Activated T-cell treated with anti-CD3 and anti-CD28 coated beads for 24 hours (primary cell): ENCODE measurements at places on chromosomes 1 and 21.
A peak's percentile ranks its signal among the peaks of the same experiment; 100 is the strongest.

DNA sequence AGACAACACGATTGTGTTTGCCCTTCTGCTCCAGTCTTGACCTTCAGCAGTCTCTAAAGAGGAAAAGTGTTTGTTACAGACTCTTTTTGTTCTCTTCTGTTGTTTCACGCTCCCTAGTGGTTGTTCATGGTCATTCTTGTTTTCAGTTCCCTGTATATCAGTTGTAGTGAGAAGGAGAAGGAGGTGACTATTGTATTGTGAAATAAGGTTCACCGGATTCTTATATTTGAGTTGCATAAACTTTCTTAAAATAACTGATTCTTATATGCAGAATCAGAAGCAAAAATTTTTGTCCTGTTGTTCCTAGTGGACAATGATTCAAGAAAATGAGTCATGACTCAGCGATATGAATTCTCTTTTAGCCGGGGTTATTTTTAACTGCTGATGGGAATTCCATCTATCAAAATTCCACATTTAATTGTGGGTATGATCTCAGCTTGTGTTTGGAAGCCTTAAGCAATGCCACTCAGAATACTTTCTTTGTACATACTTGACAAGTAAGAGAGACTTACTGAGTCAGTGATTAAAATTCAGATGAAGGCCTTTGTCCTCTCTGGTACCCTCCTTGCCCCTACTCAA is 152.2 kb downstream of the CLEC20A start:
- no peak for DNase-seq

- no peak for DNase-seq
Observed at GRCh38 chr1:28027238-28027637, 61.2 kb downstream of the EYA3 start.

DNA sequence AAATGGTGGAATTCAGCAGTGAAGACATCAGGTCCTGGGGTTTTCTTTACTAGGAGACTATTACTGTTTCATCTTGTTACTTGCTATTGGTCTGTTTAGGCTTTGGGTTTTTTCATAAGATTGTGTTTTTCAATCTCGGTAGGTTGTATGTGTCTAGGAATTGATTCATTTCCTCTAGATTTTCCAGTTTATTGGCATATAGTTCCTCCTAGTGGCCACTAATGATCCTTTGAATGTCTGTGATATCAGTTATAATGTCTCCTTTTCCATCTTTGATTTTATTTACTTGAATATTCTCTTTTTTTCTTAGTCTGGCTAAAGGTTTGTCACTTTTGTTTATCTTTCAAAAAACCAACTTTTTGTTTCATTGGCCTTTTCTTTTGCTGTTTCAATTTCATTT is 233.0 kb downstream of the RWDD3 start:
- DNase-seq: no peak

DNA sequence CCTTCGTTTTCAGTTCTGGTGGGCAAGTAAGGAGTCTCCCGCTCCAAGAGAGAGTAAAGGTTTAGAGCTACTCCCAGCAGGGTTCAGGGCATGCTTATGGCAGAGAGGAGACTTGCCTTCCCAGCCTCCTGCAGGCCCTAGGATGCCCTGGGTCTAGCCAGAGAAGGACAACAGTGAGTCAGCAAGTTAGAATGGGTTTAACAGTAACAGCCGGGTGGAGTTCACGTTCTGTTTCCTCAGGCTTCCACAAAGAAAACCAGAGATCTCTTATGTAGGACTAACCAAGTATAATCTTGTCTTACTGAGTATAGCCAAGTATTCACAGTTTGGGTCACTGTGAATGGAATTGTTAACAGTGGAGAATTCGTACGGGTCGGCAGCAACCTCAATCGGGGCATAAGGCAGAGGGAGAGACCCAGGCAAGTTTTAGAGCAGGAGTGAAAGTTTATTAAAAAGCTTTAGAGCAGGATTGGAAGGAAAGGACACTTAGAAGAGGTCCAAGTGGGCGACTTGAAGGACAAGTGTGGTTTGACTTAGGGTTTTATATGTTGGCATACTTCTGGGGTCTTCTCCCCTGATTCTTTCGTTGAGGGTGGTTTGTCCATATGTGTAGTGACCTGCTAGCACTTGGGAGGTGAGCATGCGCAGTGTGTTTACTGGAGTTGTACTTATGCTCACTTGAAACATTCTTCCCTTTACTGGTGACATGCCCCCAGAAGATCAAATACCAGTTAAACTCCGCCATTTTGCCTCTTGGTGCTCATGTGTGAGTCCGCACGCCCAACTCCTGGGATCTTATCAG is 4.5 kb downstream of the OVAAL start:
- no peak for DNase-seq

DNA sequence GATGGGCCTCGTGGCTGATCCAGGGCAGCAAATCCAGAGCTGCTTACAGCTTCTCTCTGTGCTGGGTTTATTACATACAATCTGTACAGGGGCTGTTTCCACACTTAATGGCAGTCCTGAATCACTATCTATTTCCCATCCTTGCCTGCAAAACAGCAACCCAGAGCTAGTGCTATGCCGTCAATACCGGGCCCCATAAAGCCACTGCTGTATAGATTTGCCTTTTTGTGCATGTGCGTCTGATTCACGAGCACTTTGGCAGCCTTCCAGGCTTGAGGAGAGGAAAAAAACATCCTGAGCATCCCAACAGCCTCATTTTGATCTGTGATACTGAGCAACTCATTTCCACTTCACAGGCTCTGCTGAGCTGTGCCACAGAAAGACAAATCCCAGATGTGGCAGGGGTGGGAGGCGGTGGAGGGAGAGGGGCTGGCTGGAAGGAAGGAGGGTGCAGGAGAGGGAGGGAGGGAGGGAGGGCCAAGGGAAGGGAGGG is 65.2 kb upstream of the TARBP1 start:
- peak; percentile 33 for DNase-seq

- no peak for DNase-seq
Observed at GRCh38 chr1:65247419-65248359, 61.7 kb upstream of the DNAJC6 start.

GRCh38 chr1:32592943-32593342 is 53.7 kb downstream of the ZBTB8A start:
- DNase-seq: no peak

DNA sequence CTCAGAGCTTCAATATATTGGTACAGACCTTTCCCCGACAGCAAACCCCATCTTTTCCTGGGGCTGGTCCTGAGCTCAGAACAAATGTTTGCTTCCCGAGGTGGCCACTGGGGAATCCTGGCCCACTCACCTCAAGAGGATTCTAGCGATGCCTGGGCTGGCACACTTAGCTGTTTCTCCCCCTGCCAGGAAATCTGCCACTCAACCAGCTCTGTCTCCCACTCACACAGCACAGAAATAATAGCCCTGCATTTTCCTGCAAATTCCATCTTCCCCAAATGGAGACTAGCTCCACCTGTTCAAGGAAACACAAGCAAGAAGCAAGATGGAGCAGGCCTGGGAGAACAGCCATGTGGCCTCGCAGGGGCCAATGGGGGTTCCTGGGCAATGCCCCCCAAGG is 21.1 kb downstream of the KCNN3 start:
- DNase-seq: no peak

DNA sequence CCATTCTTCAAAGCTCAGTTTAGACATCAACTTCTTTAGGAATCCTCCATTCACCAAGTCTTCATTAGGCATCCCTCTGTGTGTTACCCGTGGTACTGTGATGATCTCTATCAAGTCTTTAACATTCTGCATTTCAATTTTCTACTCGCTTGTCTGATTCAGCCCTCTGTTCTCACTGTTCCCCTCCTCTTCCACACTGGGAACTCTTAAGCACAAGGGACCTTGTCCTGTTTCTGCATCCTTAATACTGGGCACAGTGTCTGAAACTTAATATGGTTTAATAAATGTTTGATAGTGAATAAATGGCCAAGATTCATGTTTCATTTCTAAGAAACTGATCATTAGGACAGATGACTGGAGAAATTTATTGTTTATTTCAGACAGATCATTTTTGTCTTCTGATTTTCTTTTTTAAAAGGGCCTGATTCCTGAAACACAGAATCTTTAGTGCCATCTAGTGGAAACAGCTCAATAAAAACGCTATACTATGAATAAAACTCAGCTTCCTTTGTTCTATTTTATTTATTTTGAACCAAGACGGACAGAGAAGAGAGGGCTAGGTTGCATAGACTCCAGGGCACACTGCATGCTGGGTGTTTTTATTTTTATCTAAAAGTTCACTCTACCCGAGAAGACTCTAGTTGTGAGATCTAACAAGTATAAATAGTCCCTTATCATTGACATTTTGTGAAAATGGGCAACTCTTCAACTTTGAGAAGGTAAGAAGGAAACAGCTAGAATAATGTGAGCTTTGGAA is 7.0 kb upstream of the TRIM45 start:
- no peak for DNase-seq

GRCh38 chr1:116008656-116009390 is 32.5 kb downstream of the SLC22A15 start:
- DNase-seq: no peak

DNA sequence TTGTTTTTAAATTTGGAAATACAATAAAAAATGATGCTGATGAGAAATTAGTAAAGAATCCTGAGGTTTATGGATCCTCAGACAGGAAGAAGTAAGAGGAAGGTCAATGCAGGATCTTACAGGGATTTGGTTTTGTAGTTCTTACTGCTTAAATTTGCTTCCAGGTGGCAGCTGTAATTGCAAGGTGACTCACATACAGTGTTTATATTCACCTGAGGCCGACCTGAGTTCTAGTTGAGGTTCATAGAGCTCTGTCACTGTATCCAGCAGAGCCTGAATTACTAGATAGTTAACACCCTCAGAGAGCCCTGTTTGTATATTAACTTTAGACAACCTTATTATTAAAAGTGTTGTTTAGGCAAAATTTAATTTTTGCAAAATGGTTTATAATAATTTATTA is 1.4 kb upstream of the WDR26 start:
- DNase-seq: no peak

GRCh38 chr1:165492845-165493373 is 48.0 kb upstream of the RXRG start:
- no peak for DNase-seq

DNA sequence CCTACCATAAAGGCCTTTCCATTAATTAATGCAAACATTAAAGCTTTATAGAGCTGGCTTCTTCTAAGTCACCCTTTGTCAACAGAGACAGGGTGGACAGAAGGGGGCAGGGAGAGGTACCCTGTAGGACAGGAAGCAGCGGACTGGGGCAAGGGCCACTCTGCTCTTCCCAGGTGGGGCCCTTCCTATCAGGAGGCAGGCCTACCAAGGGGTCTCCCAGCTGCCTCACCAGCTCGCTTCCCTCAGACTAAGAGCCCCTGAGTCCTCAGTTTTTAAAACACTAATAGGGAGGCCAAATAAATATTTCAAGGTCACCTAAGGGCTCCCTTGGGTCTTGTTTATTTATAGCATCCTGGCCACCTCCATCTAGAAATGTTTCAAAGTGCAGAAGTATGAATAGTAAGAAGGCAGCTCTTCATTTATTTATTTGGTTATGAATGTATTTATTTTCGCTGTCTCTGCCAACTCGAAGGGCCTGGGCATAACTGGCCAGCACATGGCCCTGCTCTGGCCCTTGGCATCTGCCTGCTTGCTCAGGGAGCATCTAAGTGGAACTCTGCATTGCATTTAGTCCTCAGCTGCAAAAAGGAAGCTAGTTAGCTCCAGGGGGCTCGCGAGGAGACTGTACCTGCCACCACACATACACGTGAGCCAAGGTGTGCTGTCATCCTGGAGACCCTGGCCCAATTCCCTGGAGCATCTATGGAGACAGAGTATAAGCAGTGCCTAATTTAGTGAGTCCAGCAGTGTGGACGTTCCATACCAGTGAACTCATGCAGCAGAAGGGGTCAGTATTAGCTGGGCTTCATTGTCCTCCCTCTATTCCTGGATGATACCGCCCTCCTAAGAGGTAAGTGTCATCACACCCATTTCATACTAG is 395.1 kb upstream of the VAMP3 start:
- no peak for DNase-seq

- no peak for DNase-seq
Observed at GRCh38 chr1:30649321-30649991, 73.9 kb downstream of the MATN1 start.

DNA sequence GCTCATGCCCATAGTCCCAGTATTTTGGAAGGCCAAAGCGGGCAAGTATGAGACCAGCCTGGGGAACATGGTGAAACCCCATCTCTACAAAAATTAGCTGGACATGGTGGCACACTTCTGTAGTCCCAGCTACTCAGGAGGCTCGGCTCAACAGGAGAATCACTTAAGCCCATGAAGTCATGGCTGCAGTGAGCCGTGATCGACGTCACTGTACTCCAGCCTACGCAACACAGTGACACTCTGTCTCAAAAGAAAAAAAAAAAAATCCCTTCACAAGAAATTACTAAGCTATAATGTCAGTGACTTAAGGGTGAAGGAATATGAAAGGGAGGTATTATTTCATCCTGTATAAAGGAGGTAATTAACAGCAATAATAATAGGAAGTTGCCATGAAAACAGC is 99.8 kb downstream of the ACBD6 start:
- no peak for DNase-seq

GRCh38 chr1:246592695-246593094 is 26.4 kb downstream of the CNST start:
- DNase-seq: no peak

DNA sequence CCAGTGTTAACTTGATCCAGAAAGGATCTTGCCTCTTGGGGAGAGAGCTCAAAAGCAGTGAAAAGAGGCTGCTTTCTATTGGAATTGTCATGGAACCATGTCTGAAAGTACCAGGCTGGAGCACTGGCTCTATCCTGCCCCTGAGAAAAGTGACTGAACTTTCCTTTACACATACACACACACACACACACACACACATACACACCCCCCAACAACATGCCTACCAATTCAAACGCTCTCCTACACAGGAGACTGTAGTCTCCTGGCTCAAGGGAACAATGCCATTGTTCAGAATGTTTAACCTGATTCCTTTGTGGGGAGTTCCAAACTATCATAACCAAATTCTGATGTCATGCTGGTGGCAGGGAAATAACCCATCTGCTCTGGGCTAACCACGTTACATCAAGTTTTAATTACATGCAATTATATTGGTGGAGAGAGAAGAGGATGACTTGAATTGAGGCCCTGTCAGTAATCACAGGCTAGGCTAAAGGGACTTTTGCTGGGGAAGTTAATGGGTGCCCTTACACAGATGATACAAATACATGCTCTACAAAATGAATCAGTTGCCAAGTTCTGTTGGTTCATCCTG is 52.3 kb upstream of the DUSP10 start:
- no peak for DNase-seq

DNA sequence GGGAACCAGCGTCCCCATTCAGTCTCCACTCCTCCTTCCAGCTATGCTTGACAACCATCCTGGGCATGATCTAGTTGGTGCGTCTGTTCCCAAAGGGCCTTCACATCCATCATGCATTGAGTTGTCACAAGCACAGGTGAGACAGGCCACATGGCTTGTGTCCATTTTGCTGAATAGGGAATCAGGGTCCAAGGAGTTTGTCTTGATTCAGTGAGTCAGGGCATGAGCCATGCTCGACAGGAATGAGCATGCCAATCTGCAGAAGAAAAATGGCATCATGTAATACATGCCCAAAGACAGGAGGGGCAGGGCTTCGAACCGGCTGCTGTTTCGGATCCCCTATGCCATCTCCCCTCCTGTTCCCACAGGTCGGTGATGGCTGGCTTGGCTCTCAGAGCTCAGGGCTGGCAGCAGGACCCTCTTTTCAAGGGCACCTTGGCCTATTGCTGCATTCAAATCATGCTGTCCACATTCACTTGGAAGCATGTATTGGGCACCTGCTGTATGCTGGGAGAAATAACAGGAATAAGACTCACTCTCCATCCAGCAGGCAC is 44.5 kb downstream of the PKP1 start:
- DNase-seq: no peak
